Cortex of kidney (tissue), 1 donor: ENCODE measurements at places on chromosomes 3 and 15.

GRCh38 chr3:139434764-139435307 is 41.5 kb downstream of the RBP2 start:
- no peak for DNase-seq

DNA sequence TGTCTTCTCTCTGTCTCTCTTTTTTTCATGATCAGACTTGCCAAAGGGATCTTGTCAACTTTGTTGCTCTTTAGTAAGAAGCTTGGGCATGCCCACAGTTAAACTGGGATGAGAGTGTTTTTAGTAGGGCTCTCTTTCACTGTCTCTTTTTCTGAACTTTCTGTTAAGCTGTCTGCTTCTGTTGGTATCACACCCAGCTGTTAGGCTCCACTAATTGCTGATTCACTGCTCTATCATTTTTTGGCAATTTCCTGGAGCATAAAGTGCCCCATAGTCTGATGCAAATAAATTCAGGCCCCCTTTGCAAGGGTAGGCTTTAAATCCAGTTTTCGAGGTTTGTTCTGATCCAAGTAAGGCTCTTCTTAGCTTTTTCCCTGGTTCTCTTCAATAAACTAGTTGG is 360.4 kb upstream of the ADAMTS9 start:
- no peak for DNase-seq

- no peak for DNase-seq
Observed at GRCh38 chr15:41513506-41514227, at the start of gene LTK. TSS of gene LTK (minus strand) at chr15:41513827. CDS start at chr15:41513709, 118 bp downstream.

DNA sequence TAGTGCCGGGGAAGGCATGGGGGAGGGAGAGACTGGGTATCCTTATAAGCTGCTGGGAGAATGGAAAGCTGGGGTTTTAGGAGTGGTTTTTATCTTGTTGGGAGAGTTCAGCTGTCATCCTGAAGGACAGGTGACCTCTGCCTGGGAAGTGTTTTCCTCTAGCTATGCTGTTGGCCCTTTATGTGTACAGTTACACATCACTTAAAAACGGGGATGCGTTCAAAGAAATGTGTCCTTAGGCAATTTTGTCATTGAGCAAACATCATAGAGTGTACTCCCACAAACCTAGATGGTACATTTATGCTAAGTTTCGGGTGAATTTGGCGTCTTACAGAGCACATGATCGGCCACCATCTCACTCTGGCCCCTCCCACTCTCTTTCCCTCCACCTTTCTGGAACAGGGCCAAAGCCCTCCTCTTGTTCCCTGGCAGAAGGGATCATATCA is 164.3 kb upstream of the NUDT16 start:
- no peak for DNase-seq

- DNase-seq = no peak
Observed at GRCh38 chr3:5198986-5199731, 11.7 kb downstream of the EDEM1 start.

DNA sequence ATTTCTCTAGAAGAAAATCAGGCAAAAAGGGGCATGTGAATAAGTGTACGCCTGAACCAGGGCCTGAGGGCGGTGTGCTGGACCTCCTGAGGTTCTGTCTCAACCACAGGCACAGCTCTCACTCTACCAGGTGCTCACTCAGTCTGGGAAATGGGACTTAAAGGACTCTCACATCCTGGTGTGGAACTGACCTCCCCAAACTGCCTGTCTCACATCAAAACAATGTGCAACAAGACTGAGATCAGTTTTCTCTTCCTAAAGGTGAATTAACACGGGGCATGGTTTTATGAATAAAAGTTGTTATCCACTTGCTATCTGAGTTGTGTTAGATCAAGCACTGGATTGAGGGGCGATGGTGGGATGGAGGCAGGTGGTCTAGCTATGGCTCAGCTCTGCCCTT is 4.8 kb downstream of the STOML1 start:
- DNase-seq = no peak

- DNase-seq = no peak
Observed at GRCh38 chr3:32423956-32424557, 32.4 kb downstream of the CMTM7 start.
